ENCODE measurements at places on chromosomes 16 and 17.

- no peak for DNase-seq
These were observed 82.8 kb downstream of the TNFRSF13B start for GRCh38 chr17:16889088-16889465.

DNA sequence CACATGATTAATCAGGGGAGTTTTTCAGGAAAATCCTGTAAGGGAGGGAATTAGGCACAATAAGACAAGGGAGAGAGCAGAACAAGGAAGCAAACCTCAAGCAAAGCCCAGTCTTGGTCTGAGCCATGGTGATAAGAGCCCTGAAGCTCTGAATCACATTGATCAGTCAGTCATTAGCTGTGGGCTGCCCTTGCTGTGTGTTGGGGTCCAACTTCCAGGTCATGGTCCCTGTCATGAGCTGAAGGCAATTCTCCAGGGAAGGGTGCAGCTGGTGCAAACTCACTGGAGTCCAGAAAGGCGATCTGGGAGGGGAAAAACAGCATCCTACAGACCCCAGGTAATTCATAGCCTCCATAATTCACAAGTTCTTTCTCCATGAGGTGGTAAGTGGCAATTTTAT lies 89.9 kb downstream of the CYLD start:
- DNase-seq = no peak

DNA sequence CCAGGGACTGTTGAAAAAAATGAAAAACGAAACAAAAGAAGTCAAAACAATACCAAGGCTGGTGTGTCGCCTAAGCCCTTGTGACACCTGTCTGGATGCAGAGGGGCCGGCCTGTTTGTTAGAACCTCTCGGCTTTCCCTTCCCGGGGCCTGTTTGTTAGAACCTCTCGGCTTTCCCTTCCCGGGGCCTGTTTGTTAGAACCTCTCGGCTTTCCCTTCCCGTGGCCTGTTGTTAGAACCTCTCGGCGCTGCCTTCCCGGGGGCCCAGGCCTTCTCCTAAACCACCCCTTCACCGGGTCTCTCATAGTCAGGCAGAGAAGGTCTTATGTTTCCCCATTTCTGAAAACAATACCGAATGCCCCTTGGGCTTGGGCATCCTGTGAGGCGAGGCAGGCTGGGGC lies 180.0 kb downstream of the BANP start:
- no peak for DNase-seq

DNA sequence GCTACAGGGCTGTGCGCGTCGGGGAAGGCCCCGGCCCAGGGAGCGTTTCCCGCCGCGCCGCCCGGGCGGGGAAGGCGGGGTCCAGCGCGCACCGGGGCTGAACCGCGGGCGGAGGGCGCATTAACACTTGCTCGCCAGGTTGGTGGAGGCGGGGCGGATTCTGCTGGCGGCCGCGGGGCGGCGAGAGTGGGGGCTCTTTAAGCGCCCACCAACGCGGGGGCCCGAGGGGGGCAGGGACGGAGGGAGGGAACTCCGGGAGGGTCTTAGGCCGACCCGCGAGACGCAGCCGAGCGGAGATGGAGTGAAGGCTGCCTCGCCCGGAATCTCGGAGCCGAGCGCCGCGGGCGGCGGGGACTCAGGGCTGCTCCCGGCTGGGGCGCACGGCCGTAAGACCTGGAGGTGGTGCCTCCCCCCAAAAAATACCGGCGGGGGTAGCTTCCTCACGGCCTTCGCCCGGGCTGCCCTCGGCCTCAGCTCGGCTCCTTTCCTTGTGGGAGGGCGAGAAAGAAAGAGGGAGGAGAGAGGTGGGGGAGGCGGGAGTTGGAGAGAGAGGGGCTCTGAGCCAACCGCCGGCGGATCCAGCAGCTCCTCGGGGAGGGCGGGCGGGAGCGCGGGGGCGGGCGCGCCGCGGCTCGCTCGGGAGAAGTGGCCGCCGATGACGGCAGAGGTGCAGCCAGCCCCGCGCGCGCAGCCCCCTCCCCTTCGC lies 415 bp upstream of the FOXF1 start:
- no peak for DNase-seq

DNA sequence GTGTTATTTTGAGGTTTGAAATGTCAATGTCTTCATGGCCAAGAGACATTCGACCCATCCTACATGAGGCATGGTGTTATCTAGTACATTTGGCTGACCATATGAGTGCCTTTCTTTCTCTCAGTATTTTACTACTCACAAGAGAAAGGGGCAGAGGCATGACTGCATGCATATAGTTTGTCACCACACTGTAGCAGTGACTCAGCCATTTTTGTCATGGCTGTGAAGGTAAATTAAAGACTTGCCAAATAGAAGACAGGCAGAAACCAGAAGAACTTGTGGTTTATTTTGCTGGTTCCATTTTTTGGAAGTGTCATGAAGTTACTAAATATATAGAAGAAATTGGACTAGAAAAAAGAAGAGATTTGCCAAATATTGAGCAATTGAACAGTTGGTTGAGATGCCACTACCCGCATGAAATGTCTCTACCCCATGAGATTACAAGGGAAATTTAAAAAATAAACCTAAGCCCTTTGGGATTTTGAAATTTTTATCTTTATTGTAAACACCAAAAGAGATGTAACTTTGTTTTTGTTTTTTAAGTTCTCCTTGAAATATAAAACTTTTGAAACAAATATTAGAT lies 170.3 kb downstream of the CHD9 start:
- DNase-seq = no peak

- no peak for DNase-seq
These were observed 217.8 kb downstream of the CDRT15L2 start for GRCh38 chr17:20797292-20797691.

DNA sequence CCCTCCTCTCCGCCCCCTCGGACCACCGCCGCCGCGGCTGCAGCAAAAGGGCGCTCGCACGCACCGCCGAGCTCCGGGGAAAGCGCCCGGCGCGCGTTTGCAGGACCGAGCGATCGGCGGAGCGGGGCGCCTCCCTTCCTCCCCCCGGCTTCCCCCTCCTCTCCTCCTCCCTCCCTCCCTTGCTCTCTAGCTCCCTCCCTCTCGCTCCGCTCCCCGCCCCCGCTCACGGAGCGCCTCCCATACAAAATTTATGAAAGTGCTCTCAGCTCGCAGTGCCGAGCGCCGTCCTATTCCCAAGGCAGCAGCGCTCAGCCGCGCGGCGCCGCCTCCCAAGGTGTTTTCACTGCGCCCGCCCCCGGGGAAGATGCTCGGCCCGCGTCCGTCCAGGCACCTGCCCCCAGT lies at the start of gene RTN4RL1:
TSS of gene RTN4RL1 (minus strand) at position 115 of the 402 bp plus-strand sequence. CDS start 469 bp downstream, outside the sequence.
- peak; percentile 53 for DNase-seq

GRCh38 chr16:82096641-82097040 lies 61.6 kb downstream of the HSD17B2 start:
- DNase-seq = no peak

DNA sequence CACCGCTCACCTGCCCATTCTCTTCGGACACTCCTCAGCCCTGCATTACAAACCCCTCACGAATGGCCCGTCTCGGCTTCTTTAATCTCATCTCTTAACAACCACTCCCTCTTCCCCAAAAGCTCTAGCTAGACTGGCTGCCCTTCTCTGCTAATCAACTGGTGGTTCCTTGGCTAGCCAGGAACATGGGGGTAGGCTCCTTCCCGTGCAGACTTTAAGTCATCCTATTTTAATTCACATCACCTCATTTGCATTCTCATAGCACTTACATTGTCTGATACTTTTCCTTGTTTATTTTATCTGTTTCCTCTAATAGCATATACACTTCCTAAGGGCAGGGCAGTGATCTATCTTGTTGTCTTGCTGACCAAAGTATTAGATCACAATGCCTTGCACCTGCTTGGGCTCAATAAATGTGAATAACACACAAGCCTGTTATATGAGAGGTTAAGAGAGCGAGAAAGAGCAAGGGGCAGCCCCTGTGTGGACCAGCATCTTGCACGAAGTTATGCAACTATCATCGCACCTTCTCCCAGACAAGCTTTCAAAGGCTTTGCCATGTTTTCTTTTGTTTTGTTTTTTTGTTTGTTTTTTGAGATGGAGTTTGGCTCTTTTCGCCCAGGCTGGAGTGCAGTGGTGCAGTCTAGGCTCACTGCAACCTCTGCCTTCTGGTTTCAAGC lies 9.8 kb downstream of the TP53 start:
- DNase-seq = no peak

- DNase-seq = peak; percentile 36
These were observed 118.9 kb downstream of the AATF start for GRCh38 chr17:37067555-37068111.

- no peak for DNase-seq
These were observed 187.4 kb downstream of the C16orf95 start for GRCh38 chr16:87129771-87130170.

- DNase-seq = peak; percentile 14
These were observed 17.5 kb upstream of the WFIKKN2 start for GRCh38 chr17:50817838-50818237.

DNA sequence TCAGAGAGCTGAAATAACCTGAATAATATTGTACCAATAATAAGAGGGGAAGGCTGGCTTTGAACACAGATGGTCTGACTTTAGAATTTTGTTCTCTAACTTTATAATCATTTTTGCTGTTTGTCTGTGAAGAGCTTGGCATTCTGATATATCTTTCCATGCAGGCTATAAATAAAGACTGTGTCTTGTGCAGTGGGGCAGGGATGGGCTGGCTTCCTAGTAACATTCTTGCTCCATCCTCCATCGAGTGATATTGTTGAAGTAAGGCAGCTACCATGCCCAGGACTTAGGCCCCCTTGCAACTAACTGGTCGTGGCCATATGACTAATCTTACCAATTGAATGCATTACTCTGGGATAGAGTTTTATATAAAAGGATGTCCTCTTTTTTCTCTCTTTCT lies 234.7 kb upstream of the IRX3 start:
- DNase-seq = no peak

DNA sequence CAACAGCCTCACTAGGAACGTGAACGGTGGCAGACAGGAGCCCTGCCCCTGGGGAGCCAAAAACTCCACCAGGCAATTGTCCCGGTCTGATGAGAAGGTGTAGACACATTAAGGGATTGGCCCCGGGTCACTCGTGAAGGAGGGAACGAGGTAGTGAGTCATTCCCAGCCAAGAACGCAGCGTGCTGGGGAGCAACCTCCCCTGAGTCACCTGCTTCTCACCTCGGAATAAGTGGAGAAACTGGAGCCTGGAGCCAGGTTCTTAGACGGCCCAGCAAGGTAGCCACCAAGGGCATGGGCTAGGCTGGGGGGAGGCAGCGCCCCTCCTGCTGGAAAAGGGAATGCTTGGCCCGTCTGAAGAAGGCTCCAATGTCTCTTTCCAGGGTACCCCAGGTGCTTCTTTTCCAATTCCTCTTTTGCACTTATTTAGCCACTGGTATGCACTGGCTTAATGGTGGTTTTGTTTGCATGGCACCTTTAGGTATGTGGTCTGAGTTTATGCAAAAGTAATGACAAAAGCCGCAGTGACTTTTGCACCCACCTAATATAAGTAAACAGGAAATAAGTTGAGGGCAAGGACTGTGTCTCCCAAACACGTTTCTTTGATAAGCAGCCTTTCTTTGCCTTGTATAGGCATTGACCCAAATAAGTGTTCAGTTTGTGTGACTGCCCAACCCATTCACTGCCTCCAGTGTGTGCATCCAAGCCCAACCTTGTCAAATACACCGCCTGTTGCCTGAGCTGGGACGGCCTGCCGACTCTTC lies 1.8 kb upstream of the HELZ start:
- peak; percentile 88 for DNase-seq

Measured in epithelial cell of prostate (primary cell).